ENCODE measurements at places on chromosomes 13 and 19.

DNA sequence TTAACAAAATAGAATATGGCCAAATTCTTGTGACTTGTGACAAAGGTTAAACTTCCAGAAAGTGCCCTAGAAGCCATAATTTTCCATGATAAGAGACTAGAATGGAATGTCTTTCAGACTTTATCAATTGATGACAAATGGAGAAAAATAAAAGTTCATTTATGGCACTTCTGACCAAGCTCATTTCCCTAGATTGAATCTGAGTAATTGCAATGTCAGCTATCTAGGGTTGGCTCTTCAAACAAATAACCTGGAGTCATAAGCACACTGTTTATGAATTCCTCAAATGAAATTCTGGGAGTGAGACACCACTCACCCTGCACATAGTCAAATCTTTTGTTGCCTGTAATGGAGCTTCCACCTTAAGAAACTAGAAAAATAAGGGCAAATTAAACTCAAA, 11.4 kb downstream of the ARHGEF7 start:
- no peak for DNase-seq

DNA sequence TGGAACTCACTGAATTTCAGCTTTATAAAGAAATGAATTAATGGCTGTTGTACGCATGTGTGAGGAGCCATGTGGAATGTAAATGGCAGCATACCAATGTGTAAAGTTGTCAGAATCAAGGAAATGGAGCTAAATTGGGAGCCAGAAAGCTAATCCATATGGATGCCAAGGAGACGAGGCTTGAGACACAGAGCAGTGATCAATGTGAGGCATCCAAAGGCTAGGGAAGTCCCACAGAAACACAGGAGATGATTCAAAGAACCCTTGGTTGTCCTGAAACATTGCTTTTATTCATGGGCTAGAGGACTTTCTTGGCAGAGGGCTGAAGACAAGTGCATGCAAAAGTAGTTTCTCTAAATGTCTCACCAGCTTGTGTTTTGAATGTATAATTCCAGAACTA, 556.5 kb upstream of the GPC6 start:
- no peak for DNase-seq

DNA sequence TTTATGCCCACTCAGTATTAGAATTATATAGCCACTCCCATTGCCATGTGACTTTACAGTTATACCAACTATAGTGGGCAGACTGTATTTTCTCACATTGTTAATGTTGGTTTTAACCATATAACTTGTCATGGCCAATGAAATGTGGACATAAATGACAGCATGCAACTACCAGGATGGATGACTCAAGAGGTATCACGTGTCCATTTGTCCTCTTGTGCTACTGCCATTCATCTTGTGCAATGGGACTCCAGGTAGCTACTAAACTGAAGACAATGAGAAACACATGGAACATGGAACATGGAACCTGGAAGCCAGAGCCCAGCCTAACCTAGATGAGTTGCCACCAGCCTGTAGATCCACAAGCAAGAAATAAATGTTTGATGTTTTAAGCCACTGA, 242.7 kb upstream of the IPO5 start:
- DNase-seq, result no peak

DNA sequence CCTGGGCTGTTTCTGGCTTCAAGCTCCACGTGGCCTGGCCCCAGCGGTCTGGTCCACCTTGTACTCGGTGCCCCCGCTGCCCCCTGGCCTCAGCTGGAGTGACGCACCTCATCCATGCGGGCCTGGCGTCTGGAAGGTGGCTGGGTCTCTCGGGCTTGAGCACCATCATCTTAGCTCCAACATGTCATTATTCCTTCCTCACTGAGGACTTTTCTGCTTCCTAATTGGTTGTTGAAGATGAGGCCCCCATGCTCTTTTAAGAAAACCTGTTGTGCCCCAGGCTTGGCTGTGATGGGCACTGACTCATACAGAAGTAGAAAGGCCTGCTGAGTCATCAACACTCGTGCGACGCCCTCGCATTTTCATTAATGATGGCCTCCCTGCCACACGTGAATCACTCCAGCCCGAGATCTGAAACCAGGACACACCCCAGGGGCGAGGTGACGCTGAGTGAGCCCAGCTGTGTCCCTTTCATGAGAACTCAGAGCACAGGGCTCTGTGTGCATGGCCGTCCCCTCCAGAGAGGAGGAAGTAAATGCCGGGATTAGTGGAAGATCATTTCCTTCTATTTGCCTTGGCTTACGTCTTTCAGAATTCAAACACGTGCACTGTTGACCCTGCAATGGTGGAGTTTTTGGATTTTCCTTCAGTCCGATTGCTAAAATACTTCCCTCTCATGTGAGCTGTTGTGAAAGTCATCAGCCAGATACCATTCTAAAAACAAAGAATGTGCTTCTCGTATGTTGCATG, 14.0 kb upstream of the GJA3 start:
- DNase-seq, result no peak

- no peak for DNase-seq
Observed at GRCh38 chr19:12703046-12703445, 6.6 kb upstream of the FBXW9 start.

DNA sequence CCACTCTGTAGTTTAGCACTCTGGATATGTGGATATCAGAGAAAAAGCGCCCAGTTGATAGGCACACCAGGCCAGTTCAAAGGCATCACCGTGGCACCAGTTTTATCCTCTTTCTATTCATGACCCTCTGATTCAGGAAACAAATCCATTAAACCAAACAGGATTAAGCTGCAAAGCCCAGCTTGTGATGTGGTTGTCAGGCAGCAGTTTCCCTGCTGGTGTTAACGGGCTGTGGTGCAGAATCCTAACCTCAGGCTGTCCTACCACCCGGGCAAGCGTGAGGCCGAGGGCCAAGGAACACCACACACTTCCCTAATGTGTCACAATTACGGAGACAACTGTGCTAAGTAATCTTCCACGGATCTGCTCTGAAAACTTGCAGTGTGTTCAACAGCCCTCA, 209.1 kb downstream of the OLFM4 start:
- no peak for DNase-seq

GRCh38 chr19:5103812-5104410, 135.0 kb downstream of the KDM4B start:
- DNase-seq, result no peak

GRCh38 chr19:10211061-10211460, 16.3 kb upstream of the DNMT1 start:
- no peak for DNase-seq

GRCh38 chr13:113078902-113079780, 26.4 kb upstream of the F7 start:
- DNase-seq, result no peak

DNA sequence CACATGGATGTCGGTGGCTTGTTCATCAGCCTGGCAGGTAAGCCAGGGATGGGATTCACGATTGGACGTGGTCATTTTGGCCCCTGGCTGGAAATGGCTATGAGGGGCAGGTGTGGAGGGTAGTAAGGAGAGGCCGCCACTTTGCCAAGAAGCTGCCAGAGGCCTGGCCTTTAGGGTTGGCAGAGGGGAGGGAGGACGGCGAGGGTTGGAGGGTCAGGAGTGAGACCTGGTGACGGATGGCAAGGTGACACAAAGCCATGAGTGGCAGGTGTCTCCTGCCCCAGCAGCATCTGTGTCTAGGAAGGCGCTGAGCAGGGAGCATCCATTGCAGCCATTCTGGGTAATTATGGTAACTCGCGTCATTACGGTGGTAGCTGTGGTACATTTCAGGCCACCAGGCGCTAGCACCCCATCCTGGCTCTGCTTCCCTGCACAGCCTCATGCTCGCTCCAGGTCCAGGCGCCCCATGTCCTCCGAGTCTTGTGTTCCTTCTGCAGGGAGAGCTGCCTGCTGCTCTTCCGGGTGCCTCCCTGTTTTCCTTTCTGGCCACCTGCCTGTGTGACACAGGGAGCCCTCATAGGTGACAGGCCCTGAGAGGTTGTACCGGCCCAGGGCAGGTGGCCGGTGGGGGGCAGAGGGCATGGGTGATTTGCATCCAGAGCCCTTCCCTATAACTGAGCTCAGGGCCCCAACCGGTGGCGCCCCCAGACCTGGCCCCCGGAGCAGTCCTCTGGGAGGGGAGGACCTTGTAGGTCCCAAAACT, 4.2 kb downstream of the SSBP4 start:
- DNase-seq, result no peak

GRCh38 chr19:4103080-4103433, 20.9 kb downstream of the MAP2K2 start:
- DNase-seq, result no peak

GRCh38 chr19:1307320-1307719, 21.6 kb downstream of the EFNA2 start:
- no peak for DNase-seq

DNA sequence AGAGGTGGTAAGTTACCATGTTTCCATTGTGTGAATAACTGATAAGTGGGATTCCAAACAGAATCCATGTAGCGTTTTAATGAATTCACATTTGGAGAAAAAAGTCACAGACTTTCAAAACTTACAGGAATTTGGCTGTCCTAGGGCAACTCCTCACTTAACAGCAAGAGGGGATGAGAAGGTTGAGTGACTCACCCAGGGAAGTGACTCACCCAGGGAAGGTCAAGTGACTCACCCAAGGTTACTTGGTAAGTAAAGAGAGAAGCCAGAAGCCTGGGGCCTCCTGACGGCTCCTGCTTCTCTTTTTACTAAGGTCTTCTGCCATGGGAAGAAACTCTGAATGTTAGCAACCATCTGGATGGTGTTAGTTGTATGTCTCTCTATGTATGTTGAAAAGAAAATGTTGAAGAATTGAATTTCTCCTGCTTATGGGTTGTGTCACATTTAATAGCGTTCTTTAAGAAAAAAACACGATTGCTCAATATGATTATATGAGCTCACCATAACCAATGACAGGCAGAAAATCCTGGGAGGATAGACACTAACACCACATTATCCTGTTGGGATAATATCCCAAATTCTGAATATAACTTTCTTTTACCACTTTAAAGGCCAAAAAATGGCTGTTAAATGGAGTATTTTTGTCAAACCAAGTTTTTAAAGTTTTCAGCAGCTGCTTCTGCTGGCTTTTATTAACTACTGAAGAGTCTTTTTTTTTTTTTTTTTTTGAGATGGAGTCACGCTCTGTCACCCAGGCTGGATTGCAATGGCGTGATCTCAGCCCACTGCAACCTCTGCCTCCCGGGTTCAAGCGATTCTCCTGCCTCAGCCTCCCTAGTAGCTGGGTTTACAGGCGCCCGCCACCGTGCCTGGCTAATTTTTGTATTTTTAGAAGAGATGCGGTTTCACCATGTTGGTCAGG, 195.6 kb downstream of the GGACT start:
- peak; percentile 20 for DNase-seq

DNA sequence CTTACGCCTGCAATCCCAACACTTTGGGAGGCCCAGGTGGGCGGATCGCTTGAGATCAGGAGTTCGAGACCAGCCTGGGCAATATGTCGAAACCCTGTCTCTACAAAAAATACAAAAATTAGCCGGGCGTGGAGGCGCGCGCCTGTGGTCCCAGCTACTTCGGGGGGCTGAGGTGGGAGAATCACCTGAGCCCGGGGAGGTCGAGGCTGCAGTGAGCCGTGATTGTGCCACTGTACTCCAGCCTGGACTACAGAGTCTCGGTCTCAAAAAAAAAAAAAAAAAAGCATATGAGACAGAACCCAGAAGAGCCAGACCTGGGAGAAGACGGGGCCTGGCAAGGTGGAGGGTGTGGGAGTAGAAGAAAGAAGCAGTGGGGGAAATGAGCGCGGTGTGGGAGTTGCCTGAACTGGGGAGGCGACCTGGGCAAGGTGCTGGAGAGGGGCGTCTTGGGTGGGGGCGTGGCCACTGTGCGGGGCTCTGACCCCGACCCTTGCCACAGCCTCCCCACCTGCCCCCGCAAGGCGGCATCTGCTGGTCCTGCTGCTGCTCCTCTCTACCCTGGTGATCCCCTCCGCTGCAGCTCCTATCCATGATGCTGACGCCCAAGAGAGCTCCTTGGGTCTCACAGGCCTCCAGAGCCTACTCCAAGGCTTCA, 533 bp downstream of the DKKL1 start:
- no peak for DNase-seq

- no peak for DNase-seq
Observed at GRCh38 chr13:89609318-89609717, 1738.2 kb upstream of the MIR17HG start.

- DNase-seq, result no peak
Observed at GRCh38 chr19:50401605-50402450, 16.9 kb upstream of the SPIB start.

DNA sequence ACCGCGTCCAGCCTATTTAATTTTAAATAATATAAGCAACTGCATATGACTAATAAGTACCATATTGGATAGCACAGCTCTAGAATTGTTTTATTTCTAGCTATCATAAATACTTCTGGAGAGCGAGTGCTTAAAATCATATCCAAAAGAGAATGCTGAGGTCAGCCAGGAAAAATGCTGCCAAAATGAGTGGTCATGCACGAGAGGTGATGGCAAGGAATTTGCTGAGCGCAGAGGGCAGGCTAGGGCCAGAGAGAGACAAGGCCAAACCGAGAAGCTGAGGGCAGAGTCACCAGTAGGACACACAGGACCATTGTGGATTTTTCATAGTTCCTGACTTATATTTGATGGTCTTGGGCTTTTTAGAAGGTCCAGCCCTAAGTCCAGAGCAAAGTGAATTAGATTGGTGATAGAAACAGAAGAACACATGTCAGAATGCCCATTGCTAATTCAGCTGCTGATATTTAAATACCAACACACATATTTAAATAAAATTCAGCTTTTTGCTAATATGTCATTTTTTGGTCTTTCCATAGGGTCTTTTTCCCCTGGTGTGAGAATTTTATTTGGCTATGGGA, 33.6 kb upstream of the UBL3 start:
- DNase-seq, result no peak

DNA sequence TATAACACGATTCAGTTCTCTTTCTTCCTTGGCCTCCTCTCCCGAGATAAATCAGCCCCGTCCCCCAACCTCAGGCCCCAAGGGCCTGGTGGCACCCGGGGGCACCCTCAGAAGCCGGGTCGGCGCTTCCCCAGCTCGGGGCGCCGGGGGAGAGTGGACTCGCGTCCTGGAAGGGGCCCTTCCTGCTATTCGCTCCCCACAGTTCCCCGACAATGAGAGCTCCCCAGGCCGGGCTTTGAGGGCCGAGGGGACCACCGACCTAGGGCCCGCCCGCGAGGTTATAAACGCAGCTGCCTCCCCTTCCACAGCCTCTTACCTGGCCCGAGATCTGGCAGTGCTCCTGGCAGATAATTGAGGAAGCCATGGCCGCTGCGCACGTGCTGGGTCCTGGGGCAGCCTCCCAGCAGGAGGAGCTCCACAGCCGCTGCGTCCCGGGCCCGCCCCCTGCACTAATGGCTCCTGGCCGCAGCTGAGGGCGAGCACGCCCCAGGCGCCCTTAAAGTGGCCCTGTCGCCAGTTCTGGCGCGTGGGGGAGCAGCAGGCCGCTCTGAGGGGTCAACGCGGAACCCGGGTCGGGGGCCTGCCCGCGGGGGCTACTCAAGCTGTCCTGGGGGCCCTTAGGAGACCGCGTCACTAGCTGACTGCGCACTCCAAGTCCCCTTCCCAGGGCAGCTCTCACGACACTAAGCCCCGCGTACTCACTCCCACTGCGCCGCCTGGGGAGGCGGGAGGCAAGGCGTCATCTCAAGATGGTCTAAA, at the start of gene SOHLH2:
SOHLH2 (minus strand) TSS at position 394 of the 759 bp plus-strand sequence; CDS start at position 364, 30 bp downstream.
- DNase-seq, result no peak

- DNase-seq, result no peak
Observed at GRCh38 chr13:72448082-72448481, 279.3 kb downstream of the MZT1 start.

GRCh38 chr19:4120559-4121272, 3.2 kb downstream of the MAP2K2 start:
- no peak for DNase-seq

GRCh38 chr13:113164492-113164891, 6.0 kb downstream of the PROZ start:
- no peak for DNase-seq
